ENCODE measurements at places on chromosomes 13 and 19.

DNA sequence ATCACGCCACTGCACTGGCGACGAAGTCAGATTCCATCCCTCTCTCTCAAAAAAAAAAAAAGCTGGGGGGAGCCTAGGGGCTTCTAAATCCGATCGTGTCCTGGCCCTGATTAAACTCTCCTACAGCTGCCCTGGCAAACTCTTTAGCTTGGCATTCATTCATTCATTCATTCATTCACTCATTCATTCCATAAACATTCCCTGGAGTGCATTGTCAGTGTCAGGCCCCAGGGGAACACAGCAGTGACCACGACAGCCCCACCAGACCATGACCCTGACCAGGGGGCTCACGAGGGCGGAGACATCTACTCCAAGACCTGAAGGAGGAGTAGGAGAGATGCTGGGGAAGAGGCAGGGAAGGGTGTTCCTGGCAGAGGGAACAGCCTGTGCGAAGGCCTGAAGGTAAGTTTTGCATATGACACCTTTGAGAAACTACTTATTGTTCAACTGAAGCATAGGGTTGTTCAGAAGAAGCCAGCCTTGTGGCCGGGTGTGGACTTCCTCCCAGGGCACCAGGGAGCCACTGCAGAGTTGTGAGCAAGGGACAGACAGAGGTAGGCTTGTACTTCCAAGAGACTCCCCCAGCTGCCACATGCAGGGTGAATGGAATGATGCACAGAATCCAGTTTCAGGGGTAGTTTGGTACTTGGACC, 24.5 kb downstream of the CEACAM16 start:
- DNase-seq = no peak

- DNase-seq = no peak
These were observed 1.0 kb upstream of the ZBTB32 start for GRCh38 chr19:35703343-35703742.

GRCh38 chr19:30340771-30341561, 31.2 kb upstream of the ZNF536 start:
- no peak for DNase-seq

DNA sequence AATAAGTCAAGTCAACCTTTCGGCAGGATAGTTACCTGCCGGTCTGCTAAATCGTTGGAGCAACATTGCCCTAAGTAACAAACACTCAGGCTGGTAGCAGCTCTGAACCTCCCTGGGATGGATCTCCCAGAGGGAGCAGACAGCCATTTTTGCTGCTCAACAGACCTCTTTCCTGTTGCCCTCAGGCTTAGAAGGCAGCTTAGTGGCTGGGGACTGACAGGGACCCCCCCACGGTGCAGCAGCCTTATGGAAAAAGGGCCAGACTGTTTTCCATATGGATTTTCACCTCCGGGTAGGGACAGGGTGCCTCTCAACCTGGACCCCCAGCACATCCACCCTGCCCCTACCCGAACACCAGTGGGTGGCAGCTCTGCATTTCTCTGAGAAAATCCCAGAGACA, 49.7 kb downstream of the UBL3 start:
- DNase-seq = no peak

GRCh38 chr13:77480066-77480465, 55.4 kb upstream of the SCEL start:
- peak; percentile 3 for DNase-seq

- no peak for DNase-seq
These were observed 737 bp upstream of the ZNF181 start for GRCh38 chr19:34733266-34733745.

DNA sequence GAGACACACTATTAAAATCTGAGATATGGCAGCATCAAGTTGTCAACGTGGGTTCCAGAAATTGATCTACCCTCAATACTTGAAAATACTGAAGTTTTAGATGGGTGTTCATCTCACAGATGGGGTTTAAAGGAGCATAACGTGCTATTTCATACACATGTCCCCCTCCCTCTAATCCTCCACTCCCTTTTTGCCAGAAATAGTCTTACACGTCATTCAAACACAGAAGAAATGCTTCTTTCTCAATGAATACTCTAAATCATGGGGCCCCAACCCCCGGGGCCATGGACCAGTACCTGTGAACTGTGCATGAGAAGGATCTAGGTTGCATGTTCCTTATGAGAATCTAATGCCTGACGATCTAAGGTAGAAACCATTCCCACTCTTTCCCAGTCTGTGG, 19.6 kb downstream of the KLF12 start:
- no peak for DNase-seq

GRCh38 chr13:93806861-93807260, 580.3 kb downstream of the GPC6 start:
- no peak for DNase-seq

DNA sequence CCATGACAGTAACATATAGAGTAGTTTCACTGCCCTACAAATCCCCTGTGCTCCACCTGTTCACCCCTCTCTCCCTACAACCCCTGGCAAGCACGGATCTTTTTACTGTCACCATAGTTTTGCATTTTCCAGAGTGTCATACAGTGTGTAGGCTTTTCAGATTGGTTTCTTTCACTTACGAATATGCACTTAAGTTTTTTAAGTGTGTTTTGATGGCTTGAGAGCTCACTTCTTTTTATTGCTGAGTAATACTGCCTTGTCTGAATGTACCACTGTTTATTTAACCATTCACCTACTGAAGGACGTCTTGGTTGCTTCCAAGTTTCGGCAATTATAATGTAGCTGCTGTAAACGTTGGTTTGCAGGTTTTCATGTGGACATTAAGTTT, 175.1 kb downstream of the ITGBL1 start:
- no peak for DNase-seq

- DNase-seq = no peak
These were observed 28.2 kb downstream of the ATP8B3 start for GRCh38 chr19:1783874-1784273.

GRCh38 chr19:507286-508203, at the start of gene TPGS1:
Gene TPGS1, plus strand, starts transcription at chr19:507497. Its CDS starts 10 bp downstream, at chr19:507507.
- peak; percentile 65 for DNase-seq

DNA sequence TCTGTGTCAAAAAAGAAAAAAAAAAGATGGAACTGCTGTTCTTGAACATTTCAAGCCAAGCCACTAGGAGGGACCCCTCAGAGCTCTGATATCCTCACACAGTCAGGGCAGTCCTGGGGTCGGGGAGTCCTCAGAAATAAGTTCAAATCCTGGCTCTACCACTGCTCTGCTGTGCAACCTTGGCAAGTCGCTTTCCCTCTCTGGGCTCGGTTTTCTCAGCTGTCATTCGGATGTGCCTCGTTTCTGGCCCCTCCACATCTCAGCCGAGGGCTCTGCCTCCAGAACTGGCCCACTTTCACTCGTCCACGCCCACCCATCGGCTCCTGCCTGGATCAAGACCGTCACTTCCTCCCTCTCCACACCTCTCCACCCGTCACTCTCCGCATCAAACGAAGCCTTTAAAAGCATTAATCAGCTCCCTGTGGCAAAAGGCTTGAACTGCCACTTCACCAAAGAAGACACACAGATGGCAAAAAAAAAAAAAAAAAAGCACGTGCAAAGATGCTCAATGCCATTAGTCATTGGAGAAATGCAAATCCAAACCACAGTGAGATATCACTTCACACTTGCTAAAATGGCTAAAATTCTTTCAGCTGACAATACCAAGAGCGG, 7.4 kb upstream of the ZNRF4 start:
- DNase-seq = no peak

DNA sequence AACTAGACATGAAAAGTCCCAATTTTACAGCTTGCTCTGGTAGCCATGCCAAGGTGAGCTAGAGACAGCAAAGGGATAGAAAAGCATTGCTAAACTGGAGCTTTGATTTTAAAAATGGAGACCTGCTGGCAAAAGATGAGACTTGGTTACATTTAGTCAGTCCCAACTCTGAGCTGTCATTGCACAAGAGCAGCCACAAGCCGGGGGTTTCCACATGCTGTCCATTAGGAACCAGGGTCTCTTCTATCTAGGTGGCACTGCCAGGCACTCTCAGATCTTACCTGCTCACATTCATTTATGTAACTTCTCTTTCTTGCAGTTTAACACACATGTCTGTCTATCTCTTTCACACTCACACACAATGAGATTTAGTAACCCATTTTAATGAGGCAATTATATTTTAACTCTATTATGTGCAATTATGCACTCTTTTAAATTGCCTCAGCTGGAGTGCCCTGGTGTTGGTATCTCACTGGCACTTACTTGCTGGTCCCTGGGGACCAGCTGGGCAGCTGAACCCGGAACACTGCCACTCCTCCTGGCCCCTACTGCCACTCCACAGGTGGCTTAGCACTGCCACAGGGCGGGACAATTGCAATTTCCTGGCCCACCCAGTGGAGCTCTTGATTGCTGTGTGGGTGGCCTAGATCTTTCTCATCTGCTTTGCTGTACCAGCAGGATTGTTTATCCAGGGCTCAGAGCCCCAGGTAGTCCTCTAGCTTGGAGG, 112.5 kb downstream of the COG6 start:
- no peak for DNase-seq

DNA sequence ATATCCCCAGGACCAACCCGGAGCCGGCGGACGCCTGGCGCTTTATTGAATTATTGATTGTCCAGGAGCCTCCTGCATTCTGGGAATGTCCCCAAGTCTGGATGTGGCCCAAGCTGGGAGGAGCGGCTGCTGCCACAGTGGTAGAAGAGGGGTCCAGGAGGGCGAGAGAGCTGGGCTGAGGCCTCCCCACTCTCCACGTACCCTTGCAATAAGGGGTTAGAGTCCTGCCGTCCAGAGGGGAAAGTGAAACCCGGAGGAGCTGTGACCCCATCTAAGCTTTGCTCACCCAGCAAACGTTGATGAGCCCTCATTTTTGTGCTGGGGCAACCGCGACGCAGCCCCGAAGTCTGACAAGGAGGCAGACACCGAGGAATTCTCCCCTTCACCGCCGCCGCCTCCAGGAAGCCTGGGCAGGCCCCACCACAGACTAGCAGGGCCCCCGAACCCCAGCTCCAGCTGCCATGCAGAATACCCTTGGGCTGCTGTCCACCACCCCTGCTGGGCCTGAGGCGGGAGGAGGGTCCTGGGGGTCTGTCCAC, 1.4 kb upstream of the C2CD4C start:
- no peak for DNase-seq

GRCh38 chr13:76226941-76227340, 590.8 kb downstream of the LMO7 start:
- DNase-seq = no peak

- no peak for DNase-seq
These were observed 10.8 kb downstream of the ZIC5 start for GRCh38 chr13:99960663-99961311.

DNA sequence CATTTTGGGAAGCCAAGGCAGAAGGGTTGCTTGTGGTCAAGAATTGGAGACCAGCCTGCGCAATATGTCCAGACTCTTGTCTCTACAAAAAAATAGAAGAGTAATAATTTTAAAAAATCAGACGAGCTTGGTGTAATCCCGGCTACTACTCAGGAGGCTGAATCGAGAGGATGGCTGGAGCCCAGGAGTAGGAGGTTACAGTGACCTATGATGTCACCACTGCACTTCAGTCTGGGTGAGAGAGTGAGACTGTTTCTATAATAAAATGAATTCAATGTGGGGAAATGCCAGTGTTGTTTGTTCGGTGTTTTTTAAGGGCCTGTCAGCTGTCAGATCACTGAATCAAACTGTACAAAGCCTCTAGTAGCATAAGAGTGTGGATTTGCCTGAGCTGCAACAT, 1.2 kb upstream of the FBXL3 start:
- peak; percentile 50 for DNase-seq

- no peak for DNase-seq
These were observed 5.7 kb downstream of the C19orf25 start for GRCh38 chr19:1473085-1473851.

DNA sequence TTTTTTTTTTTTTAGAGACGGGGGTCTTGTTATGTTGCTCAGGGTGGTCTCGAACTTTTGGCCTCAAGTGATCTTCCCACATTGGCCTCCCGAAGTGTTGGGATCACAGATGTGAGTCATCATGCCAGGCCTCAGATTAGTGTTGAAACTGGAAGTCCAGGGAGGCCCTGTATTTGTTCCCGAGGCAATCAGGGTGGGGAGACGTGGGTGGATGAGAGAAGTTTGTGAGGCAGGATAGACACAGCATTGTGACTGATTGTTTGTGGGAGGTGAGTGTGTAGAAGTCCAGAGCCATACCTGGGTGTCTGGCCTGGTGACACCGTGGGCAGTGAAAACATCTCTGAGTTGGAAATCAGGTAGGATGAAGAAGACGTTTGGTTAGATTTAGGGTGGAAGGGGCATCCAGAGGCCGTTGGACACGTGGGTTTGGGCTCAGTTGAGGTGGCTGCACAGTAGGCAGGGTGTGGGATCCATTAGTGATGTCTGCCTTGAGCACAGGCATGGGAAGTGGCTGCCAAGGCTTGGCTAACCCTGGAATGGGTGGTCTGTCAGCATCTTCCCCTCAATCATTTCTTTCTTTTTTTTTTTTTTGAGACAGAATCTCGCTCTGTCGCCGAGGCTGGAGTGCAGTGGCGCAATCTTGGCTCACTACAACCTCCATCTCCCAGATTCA, 12.4 kb downstream of the RTN2 start:
- peak; percentile 53 for DNase-seq

DNA sequence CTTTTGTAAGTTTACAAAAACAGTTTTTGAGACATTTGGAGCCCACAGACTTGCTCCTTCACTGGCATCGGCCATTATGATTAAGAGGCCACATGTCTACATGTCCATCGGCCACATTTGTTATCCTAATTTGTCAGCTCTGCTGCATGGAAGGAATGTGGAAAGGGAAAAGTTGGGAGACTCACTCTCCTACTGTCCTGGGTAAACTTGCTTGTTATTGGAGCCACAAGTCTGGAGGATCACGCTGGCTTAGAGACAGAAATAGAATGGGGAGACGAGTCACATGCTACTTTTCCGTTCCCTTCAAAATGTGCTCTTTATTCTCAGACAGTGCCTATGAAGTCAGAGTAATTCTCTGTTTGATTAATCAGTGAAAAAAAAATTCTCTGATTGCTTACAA, 741.2 kb upstream of the PCDH9 start:
- no peak for DNase-seq

- no peak for DNase-seq
These were observed 324 bp downstream of the RUVBL2 start for GRCh38 chr19:48994035-48994386.

- DNase-seq = no peak
These were observed 790 bp upstream of the SUGT1 start for GRCh38 chr13:52651897-52652195.

GRCh38 chr13:111398715-111399299, 78.4 kb downstream of the TEX29 start:
- no peak for DNase-seq

GRCh38 chr13:45064889-45065288, 55.4 kb upstream of the GTF2F2 start:
- no peak for DNase-seq
